ENCODE measurements at places on chromosomes 5 and 9. TPM values are rescaled to one million over a fixed set of nuclear protein-coding genes. Genes with fewer than 3 reads are reported as not detected.

DNA sequence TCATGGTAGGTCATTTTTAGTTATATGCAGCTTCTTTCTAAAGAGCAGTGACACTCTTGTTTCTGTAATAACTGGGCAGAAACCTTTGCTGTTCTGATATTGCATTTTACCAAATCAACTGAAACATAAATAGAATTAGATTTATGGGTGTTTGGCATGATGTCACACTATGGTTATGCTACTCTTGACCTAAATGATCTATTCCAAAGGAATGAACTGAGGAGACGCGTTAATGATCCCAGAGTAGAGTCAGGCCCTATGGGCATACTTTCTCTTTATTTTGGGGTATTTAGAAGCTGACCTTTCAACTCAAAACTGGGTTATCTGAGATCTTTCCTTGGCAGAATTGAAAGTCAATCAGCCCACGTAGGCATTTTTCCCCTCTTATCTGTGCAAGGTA lies 146.8 kb upstream of the ADAMTSL1 start:
- no peak overlapping the region for H3K27ac ChIP-seq
- no peak overlapping the region for H3K4me3 ChIP-seq
- no peak for DNase-seq
- H3K27me3 ChIP-seq: no peaks in the 10 kb centered on the region

The SLC34A3 gene
- 0.27 TPM for total RNA-seq

DNA sequence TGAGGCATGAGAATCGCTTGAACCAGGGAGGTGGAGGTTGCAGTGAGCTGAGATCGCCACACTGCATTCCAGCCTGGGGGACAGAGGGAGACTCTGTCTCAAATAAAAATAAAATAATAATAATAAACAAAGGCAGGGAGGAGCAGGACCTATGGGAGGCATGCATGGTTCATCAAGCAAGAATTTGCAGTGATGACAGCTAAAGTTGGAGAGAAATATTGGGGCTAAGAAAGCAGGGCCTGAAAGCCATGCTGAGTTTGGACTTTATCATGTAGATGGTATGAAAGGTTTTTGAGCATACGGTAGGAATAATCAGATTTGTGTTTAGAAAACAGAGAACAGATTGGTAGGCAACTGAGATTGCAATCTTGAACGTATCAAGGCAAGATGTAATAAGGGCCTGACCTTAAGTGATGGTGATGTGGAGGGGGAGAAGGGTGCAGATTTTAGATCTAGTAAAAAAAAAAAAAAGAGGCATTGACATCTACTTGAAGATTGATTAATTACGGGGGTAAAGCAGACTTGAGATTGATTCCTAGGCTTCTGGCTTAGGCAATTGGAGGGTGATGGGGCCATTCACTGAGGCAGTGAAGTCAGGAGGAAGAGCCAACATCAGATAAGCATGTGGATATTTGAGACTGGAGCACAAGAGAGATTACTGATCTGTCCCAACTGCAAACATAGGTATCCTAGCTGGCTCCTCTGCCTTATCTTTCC lies 50.7 kb downstream of the CFAP95 start:
- H3K4me3 ChIP-seq: no peak overlapping the region
- H3K27ac ChIP-seq: no peak overlapping the region
- DNase-seq: no peak
- peaks cover 18% of the 10 kb centered on the region for H3K4me1 ChIP-seq

The NAIP gene
- 26.6 TPM for total RNA-seq

The BARX1 gene
- total RNA-seq: not detected

DNA sequence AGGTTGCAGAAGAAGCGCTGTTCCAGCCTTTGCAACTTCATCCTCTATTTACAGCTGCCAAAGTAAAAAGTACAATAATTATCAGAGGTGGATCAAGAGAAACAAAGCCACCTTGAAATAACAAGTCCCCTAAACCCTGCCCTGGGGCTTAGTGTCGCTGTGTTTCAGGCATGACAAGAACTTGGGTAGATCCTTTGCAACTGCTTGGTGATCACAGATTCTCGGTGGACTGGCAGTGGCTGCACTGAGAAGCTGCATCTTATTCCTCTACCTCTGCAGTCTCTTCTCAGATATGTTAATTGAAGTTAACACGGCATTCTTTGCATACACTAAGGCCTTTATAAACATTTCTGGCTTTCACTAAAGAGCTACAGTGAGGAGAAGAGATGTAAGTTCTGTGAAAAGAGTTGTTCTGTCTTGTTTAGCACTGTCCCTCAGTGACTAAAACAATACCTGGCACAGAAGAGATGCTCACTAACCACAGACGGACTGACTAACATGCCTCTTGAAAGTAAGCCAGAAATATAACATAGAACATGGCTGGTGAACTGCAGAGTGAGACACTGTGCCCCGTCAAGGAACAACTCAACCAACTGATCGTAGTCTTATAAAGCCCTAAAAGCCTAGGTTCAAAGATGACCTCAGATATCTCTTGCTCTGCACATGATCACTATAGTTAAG lies 144.2 kb downstream of the MLLT3 start:
- DNase-seq: no peak
- no peak overlapping the region for H3K4me3 ChIP-seq
- H3K27me3 ChIP-seq: no peaks in the 10 kb centered on the region
- peak overlapping the region; percentile 94 for H3K27ac ChIP-seq
- peaks cover 64% of the 10 kb centered on the region for H3K4me1 ChIP-seq

The IGIP gene
- 2.6 TPM for total RNA-seq

DNA sequence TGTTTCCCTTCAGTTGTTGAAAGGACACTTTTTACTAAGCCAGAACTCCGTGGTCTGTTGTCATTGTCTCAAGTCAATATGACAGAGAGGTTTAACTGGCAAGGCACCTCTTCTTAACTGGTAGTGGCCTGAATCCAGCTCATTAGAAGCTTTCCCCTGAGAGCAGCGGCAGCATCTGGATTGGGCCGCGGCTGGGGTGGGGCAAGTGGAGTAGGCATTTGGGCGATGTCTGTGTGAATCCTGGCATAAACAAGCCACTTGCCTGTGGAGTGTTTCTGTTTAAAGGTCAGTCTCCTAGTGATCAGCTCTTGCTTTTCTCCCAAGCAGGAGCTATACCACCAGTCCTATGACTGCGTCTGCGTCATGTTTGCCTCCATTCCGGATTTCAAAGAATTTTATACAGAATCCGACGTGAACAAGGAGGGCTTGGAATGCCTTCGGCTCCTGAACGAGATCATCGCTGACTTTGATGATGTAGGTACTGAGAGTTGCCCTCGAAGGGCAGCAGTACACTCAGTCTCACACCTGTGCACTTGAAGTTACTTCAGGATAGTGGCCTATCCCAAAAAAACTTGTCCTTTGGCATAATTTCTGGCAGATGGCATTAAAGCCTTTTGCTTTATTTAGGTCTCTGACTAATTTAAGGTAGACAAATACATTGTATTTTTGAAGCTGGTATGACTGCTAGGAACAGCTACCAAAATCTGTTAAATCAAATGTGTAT lies 48.9 kb downstream of the CFAP90 start:
- no peak overlapping the region for H3K27ac ChIP-seq
- no peaks in the 10 kb centered on the region for H3K4me1 ChIP-seq
- no peak overlapping the region for H3K4me3 ChIP-seq
- no peak for DNase-seq
- peaks cover 3% of the 10 kb centered on the region for H3K27me3 ChIP-seq

DNA sequence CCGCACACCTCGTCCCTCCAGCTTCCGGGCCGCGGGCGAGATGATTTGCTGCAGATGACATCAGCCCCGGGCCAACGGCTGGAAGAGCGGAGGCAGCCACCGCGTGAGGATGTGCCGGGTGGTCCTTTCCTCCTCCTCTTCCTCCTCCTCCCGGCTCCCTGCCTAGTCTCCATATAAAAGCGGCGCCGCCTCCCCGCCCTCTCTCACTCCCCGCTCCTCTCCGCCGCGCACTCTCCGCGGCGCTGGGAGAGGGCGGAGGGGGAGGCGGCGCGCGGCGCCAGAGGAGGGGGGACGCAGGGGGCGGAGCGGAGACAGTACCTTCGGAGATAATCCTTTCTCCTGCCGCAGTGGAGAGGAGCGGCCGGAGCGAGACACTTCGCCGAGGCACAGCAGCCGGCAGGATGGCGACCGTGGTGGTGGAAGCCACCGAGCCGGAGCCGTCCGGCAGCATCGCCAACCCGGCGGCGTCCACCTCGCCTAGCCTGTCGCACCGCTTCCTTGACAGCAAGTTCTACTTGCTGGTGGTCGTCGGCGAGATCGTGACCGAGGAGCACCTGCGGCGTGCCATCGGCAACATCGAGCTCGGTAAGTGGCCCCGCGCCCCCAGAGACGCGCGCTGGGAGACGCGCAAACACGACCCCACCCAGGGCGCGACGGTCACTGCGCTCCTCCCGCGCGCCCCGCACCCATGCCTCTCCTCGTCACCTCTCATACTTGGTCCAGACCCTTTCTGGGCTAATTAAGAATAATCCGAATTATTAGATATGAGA lies at the start of gene MAP1B:
MAP1B (plus strand) TSS at position 345 of the 770 bp plus-strand sequence; CDS start at position 402, 57 bp downstream.
- peak within 1 kb of the TSS; percentile 83 for H3K4me3 ChIP-seq
- peaks cover 40% of the 10 kb centered on the region for H3K4me1 ChIP-seq
- peaks cover 1% of the 10 kb centered on the region for H3K36me3 ChIP-seq
- peak within 1 kb of the TSS; percentile 59 for H3K27ac ChIP-seq
- peak; percentile 68 for DNase-seq

The HAVCR2 gene
- 0.86 TPM for total RNA-seq

DNA sequence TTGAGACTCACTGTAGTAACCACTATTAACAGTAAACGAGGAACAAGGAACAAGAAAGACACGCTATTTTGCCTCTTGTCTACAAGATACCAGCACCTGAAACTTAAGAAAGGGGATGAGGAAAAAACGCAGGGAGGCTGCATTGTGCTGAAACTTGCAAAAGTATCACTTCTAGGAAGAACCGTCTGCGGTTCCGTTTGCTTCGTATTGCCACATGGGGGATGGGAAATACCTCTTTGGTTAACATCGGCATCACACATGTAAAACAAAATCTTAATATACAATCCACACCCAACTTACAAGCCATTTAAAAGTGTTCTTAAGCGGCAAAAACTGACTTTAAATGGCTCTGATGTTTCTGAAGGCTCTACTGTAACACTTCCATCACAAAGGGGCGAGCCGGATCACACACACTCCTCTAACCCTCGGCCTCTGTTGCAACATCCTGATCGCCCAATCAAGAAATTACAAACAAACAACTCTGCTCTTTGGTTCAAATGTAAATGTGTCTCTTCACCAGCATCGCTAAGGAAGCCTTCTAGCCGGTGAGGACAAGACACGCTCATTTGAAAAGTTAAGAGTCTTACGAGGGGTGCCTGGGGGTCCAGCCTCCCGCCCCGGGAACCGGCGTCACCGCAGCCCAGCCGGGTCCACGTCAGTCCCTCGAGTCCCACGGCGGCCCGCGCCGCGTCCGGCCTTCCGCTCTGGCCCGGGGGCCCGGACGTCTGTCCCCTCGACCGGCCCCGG lies 621 bp downstream of the SEC16A start:
- no peaks in the 10 kb centered on the region for H3K27me3 ChIP-seq
- H3K27ac ChIP-seq: peak overlapping the region; percentile 92
- DNase-seq: no peak
- H3K36me3 ChIP-seq: peaks cover 4% of the 10 kb centered on the region

DNA sequence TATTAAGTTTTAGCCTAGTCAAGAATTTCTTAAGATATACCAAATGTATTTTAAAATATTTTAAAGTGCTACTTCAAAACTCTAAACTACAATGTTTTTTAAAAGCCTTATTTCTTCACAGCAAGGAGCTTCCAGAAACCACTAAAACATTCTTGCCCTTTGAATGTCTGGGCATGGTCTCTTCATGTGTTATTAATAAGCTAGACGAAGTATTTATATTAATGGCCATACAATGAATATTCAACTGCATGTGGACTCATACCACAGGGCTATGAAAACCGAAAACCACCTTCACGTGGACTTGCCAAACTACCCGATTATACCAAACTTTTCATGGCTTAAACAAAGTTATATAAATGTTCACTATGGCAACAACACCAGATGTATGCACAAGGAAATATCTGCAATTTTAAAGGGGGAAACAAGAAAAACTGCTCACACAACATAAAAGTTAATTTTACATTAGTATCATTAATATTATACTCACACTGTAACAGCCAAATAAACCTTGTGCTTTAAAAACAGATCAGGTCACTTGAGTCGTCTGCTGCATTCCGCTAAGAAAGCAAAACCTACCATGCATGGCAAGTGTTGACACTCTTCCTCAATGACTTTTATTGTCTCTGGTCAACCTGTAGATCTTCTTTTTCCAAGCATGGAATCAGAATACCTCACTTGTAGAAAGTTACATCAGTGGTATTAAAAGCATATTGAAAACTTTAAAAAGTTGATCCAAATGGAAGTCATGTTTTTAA lies 246.3 kb downstream of the BNC2 start:
- no peak overlapping the region for H3K4me3 ChIP-seq
- peaks cover 71% of the 10 kb centered on the region for H3K4me1 ChIP-seq
- no peak for DNase-seq
- H3K27ac ChIP-seq: peak overlapping the region; percentile 81
- H3K27me3 ChIP-seq: no peaks in the 10 kb centered on the region

DNA sequence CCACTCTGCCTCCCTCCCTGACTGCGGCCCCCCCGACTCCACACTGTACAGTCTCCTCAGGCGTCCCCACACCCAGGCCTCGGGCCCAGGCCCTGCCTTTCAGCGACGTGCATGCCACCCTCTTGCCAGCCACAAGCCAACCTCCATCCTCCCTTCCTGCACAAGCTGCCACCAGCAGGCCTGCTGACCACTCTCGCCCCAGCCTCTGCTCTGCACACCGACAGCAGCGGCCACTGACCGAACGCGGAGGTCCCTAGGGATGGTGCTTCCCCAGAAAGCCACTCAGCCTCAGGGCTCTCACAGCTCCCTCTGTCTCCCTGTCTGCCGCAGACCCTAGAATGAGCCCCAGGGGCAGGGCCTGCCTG lies 18.6 kb downstream of the LMAN2 start:
- peaks cover 29% of the 10 kb centered on the region for H3K36me3 ChIP-seq
- no peak overlapping the region for H3K4me3 ChIP-seq
- no peak overlapping the region for H3K27ac ChIP-seq
- H3K27me3 ChIP-seq: no peaks in the 10 kb centered on the region

GRCh38 chr5:175821790-175822211 lies 49.6 kb upstream of the CPLX2 start:
- H3K27me3 ChIP-seq: peaks cover 46% of the 10 kb centered on the region
- DNase-seq: no peak
- H3K27ac ChIP-seq: no peak overlapping the region
- H3K36me3 ChIP-seq: no peaks in the 10 kb centered on the region
- no peak overlapping the region for H3K4me3 ChIP-seq

The TMEM171 gene
- not detected for total RNA-seq

The F2RL2 gene
- total RNA-seq: 3.3 TPM

- H3K27me3 ChIP-seq: no peaks in the 10 kb centered on the region
- peaks cover 27% of the 10 kb centered on the region for H3K4me1 ChIP-seq
- no peaks in the 10 kb centered on the region for H3K36me3 ChIP-seq
- H3K27ac ChIP-seq: peak overlapping the region; percentile 74
- DNase-seq: no peak
Measured at GRCh38 chr5:9348401-9348996, 197.4 kb downstream of the SEMA5A start.

The SPINK6 gene
- total RNA-seq: not detected

- DNase-seq: no peak
- no peaks in the 10 kb centered on the region for H3K36me3 ChIP-seq
- H3K27me3 ChIP-seq: peaks cover 9% of the 10 kb centered on the region
- no peaks in the 10 kb centered on the region for H3K4me1 ChIP-seq
- no peak overlapping the region for H3K4me3 ChIP-seq
Measured at GRCh38 chr5:53288511-53288910, 179.0 kb upstream of the MOCS2 start.

- peak overlapping the region; percentile 9 for H3K27ac ChIP-seq
- no peak overlapping the region for H3K4me3 ChIP-seq
- no peaks in the 10 kb centered on the region for H3K27me3 ChIP-seq
- DNase-seq: no peak
Measured at GRCh38 chr5:173783371-173783770, 104.8 kb upstream of the CPEB4 start.

Measured in mesothelial cell of epicardium (in vitro differentiated cells).